ENCODE measurements at places on chromosomes 7 and 10. TPM values are rescaled to one million over a fixed set of nuclear protein-coding genes. Genes with fewer than 3 reads are reported as not detected.

Gene ERLIN1
- total RNA-seq = 27.1 TPM

Gene BICC1
- 19.0 TPM for total RNA-seq

Gene EBLN1
- total RNA-seq = not detected

Gene TUBB8
- total RNA-seq = not detected

Gene GIMAP2
- total RNA-seq = 8.2 TPM

Gene MYL10
- total RNA-seq = not detected

DNA sequence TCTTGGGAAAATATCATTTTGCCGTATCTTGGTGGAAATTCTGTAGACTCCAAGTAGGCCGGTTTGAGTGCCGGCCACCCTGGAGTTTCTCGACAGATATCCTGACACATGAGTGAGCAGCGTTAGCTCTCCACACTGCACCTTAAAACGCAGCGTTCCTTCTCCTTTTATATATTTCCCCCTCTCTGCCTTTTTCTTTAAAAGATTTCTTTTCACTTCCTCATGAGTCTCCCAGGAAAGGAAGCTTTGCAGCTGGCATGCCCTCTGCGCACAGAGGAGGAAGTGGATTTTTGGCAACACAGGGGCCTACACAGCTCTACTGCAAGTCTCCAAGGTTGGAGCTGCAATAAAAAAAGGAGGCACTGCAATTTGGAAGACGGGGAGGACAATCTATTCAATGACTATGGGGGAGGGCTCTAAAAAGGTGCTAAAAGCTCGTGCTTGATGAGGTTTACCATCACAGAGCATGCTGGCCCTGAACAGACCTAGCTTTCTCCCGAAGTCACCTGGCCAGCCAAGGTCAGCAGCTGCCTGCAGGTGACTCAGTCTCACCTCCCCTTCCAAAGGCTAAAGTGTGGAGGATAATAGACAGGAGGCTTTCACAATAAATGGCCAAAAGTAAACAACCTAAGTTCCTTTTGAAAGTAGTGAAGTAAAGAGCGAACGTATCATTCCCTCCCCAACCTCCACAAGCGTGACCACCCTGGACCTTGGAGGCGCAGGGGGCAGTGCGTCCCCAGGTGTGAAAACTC lies 252.8 kb downstream of the ZMYND11 start:
- DNase-seq = no peak

GRCh38 chr10:42816912-42817311 lies 34.3 kb downstream of the BMS1 start:
- DNase-seq = no peak

- DNase-seq = no peak
Observed at GRCh38 chr10:57188846-57189245, 827.8 kb upstream of the ZWINT start.

DNA sequence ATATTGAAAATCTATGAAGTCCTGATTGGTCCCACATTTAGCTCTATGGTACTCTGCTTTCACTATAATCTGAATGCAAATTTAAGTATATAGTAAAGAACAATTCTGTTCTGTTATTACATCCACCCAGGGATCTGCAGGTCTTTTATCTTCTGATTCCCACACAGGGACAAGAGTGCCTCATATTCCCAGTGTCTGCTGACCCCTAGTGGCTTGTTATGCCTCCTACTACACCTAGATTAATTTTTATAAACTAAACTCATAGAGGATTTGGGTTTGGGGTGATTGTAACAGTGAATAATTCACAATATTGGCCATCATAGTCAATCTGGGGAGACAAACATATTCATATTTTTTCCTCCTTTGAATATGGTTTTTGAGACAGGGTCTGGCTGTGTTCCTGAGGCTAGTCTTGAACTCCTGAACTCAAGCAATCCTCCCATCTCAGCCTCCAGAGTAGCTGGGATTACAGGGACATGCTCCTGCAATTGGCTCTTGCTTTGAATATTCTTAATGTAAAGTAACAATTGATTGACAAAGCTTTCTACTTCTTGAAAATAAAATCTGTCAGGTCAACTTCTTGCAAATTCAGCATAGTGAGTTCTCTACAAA lies 282.1 kb downstream of the KCND2 start:
- no peak for DNase-seq

DNA sequence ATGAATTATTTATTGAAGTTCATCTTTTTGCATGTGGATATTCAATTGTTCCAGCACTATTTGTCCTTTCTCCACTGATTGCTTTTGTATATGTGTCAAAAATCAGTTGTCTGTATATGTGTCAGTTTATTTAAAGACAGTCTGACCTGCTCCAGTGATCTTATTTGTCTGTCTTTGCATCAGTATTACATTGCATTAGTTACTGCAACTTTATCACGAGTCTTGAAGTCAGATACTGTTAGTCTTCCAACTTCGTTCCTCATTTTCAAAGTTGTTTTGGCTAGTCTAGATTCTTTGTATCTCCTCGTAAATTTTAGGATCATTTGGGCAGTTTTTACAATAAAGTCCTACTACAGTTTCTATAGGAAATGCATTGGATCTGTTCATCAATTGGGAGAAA lies 166.4 kb downstream of the CELF2 start:
- no peak for DNase-seq
